ENCODE measurements at places on chromosomes 4 and X.

DNA sequence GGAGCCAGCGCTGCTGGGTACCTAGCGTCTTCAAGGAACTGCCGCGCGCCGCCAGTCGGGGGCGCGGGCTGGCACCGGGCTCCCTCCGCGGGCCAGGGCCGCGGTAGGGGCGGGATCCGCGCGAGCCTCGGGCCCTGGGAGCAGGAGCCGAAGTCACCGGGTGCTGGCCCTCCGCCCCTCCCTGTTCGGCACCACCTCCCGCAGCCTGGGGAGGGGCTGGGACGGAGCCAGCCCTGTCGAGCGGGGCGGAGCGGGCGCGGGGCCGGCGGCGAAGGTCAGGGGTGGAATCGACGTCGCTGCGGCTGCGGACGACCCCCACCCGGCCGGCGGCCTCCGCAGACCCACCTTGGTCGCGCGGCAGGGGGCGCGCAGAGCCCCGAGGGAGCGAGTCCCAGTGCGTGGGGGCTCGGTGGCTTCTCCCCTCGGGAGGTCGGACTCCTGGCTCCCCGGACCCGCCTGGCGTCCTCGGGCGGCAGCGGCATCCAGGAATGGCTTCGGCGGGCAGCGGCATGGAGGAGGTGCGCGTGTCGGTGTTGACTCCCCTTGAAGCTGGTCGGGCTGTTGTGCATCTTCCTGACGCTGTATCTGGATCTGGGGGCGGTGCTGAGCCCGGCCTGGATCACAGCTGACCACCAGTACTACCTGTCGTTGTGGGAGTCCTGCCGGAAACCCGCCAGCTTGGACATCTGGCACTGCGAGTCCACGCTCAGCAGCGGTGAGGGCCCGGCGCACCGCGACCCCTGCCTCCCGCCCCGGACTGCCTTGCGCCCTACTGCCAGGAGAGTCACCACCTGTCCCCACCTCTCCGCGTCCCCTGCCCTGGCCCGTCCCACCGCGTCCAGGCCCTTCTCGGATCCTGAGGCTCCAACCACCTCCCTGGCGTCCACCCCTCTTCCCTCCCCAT, 50.5 kb upstream of the FAM47C start:
- no peak for DNase-seq

DNA sequence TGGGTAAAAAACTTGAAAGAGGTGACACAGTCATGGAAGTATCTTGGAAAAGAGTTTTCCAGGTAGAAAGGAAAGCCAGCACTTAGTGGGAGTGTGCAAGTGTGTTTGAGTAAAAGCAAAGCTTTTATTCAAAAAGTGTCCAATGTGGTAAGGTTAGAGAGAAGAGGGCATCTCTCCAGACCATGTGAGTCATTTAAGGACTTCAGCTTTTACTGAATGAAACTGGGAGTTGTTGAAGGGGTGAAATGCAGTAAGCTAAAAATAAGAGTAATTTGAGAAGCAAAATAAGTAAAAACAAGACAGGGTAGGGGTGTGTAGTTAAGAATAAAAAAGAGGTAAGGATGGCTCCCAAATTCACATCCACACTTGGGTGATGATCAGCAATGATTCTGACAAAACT, 238.9 kb downstream of the SLC7A11 start:
- DNase-seq = no peak

GRCh38 chr4:74335341-74336021, 27.2 kb downstream of the EPGN start:
- no peak for DNase-seq

GRCh38 chr4:85784947-85785346, 310.0 kb downstream of the ARHGAP24 start:
- DNase-seq = no peak
